NCI-H2029 treated with DMSO at 0.1 percent for 48 hours (cell line): ENCODE measurements at places on chromosomes 11 and 22.

DNA sequence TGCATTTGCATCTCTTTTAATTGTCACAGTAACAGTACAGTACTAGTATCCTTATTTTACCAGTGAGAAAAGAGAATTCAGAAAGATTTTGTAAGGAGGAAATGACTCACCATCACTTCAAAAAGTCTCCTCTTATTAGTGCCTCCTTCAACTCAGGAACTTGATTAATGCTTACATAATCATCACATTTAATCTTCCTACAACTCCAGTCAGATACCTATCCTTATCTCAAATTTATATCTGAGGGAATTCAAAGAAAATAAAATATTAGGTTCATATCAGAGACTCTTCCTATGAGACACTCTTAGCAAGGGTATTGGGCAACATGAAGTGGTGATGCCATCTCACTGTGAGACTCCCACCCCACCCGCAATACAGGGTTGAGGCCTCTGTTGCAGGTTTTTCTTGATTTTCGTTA is 26.1 kb upstream of the CTSC start:
- no peak for DNase-seq

- DNase-seq, result no peak
Observed at GRCh38 chr22:38870791-38871359, 1.1 kb downstream of the CBX6 start.

- DNase-seq, result no peak
Observed at GRCh38 chr11:47714554-47715081, 551 bp downstream of the AGBL2 start.

DNA sequence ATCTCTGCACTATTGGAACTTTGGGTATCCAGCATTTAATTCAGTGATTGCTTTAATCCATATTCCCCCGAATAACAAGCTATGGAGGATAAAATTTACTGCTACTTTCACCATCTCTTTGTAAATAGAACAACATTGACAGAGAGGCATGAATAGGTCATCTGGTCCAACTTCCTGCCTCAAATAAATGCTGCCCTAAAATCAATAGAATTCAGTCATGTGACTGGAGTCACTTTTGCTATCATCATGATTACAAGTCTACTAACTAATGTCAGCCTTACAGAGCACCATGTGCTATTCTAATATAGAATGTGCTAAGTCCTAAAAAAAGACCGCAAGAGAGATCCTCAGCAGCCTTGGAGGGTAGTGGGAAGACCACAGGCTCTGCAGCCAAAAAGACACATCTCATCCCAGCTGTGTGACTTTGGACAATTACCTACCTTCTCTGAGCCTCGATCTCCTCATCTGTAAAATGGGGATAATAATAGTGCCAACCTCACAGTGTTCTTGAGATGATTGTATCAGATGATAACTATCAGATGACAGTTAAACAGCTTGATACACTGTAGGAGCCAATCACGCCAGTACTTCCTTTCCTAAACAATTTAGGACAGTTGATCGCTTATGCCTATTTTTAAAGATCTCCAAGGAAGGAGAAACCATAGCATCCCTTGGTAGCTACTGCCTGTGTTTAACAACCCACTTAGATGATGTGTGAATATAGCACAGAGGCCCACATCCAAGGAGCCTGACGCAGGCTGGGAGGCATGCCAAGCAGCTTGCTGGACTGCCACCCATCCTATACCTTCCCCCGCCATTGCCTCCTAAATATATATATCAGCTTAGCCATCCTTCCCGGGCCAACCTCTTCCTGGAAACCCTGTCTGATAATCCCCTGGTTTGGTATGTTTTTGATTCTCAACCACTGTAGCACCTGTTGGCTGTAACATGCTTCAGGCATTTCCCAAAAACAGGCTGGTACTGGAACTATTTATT is 77.3 kb upstream of the PHF21A start:
- DNase-seq, result no peak

GRCh38 chr11:63243533-63243932 is at the start of gene SLC22A25:
TSS of gene SLC22A25 (minus strand) at chr11:63243599. CDS start at chr11:63229652, 13,947 bp downstream.
- no peak for DNase-seq

DNA sequence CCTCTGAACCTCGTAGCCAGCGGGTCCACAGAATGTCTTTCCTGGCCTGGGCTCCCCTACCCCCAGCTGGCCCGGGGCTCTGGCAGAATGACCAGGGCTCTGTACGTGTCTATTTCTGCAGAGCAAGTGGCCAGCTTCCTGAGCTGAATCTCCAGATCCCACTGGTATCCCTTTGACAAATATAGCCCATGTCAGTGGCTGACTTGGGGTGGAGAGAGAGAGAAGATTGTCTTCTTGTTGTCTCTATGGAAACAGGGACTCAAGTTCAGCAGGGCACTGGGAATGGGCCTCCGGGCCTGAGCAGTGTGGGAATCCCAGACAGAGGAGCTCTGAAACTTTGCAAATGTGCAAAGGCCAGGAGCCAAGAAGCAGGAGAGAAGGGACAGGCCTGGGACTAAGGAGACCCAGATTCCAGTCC is 33.9 kb downstream of the ANO1 start:
- no peak for DNase-seq

DNA sequence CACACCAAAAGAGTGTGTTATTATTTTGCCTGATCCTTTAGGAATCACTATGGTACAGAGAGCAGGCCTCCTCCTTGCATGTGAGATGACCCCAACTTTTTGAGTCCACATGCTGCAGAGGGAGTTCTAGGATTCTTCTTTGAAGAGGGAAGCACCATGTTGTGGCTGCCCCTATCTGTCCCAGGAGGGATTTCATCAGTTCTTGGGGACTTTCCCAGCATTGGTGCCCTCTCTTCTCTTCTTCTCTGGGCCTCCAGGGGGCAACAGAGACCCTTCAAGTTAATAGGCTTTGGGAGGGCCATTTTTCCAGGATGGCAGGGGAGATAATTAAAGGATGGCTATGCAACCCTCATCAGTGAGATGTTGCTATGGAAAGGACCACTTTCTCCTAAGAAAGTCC is 3.6 kb downstream of the MMP1 start:
- DNase-seq, result no peak

GRCh38 chr11:33375688-33376311 is 118.6 kb downstream of the HIPK3 start:
- no peak for DNase-seq

GRCh38 chr22:49723478-49724029 is 104.1 kb downstream of the BRD1 start:
- no peak for DNase-seq

DNA sequence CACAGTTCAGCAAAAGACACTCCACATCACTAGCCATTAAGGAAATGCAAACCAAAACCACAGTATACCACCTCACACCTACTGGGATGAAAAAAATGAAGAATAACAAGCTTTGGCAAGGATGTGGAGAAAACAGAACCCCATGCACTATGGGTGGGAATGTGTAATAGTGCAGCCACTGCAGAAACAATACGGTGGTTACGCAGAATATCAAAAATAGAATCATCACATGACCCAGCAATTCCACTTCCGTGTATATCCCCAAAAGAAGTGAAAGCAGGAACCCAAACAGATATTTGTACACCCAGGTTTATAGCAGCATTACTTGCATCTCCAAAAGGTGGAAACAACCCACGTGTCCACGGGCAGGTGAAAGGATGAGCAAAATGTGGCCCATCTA is 20.8 kb downstream of the CARS1 start:
- no peak for DNase-seq
